ENCODE measurements at places on chromosomes 2 and 18. TPM values are rescaled to one million over a fixed set of nuclear protein-coding genes. Genes with fewer than 3 reads are reported as not detected.

The CRIM1 gene
- 74.7 TPM for total RNA-seq

The SKA1 gene
- 0.95 TPM for total RNA-seq

The CLEC4F gene
- not detected for total RNA-seq

The CGREF1 gene
- total RNA-seq: 0.69 TPM

The NXPH2 gene
- total RNA-seq: not detected

The UGT1A9 gene
- not detected for total RNA-seq

The ALPP gene
- total RNA-seq: not detected

The SLC4A3 gene
- 2.0 TPM for total RNA-seq

The RTN4 gene
- 149 TPM for total RNA-seq

The RAPGEF4 gene
- 1.9 TPM for total RNA-seq

The NABP1 gene
- total RNA-seq: 117 TPM

The PPIG gene
- 26.6 TPM for total RNA-seq

The UPP2 gene
- total RNA-seq: not detected

The E2F6 gene
- total RNA-seq: 9.4 TPM

The ABCG5 gene
- not detected for total RNA-seq

The RESP18 gene
- total RNA-seq: not detected

The OST4 gene
- total RNA-seq: 1,171 TPM

The IL1RL2 gene
- total RNA-seq: 2.2 TPM

The DSG4 gene
- total RNA-seq: not detected

All from bronchial smooth muscle cell (primary cell).